ENCODE measurements at places on chromosomes 5 and 9. TPM values are rescaled to one million over a fixed set of nuclear protein-coding genes. Genes with fewer than 3 reads are reported as not detected.

Gene CENPK
- 15.3 TPM for total RNA-seq

Gene KCNIP1
- not detected for total RNA-seq

Gene IL4
- total RNA-seq, result not detected

Gene EFNA5
- total RNA-seq, result 51.2 TPM

Gene CEP72
- total RNA-seq, result 16.4 TPM

Gene CCDC192
- total RNA-seq, result not detected

Gene MARCHF3
- total RNA-seq, result 6.9 TPM

Gene QRFP
- total RNA-seq, result not detected

Gene KIAA0825
- 2.5 TPM for total RNA-seq

Gene MYO10
- 35.7 TPM for total RNA-seq

Gene TNC
- 49.8 TPM for total RNA-seq

Gene SYK
- 6.7 TPM for total RNA-seq

Gene SOHLH1
- total RNA-seq, result not detected

Gene MLANA
- not detected for total RNA-seq

Gene FAM81B
- not detected for total RNA-seq

Gene GNPDA1
- total RNA-seq, result 60.9 TPM

Gene ZNF366
- total RNA-seq, result not detected

Gene FBN2
- total RNA-seq, result 236 TPM

Gene PDE8B
- not detected for total RNA-seq
